ENCODE measurements at places on chromosomes 3 and 15.

DNA sequence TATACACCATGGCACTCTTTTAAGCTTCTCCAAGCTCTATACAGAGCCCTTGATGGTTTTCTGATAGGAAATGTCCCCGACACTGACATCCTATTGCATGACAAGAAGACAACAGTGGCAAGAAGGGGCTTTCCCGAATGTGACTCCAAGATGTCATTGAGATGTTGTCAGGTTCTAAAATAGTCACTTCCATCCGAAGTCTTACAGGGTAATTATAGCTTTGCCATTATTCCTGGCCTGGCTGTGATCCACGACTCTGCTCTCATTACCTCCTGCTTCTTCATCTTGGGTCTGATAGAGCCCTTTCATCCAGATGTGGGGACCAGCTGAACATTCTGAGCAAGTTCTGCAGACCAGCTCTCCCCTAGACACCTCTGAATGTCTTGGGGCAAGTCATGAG is 40.6 kb upstream of the ADAMTS9 start:
- no peak for DNase-seq

- no peak for DNase-seq
Measured at GRCh38 chr3:165983284-165983683, 146.1 kb upstream of the BCHE start.

DNA sequence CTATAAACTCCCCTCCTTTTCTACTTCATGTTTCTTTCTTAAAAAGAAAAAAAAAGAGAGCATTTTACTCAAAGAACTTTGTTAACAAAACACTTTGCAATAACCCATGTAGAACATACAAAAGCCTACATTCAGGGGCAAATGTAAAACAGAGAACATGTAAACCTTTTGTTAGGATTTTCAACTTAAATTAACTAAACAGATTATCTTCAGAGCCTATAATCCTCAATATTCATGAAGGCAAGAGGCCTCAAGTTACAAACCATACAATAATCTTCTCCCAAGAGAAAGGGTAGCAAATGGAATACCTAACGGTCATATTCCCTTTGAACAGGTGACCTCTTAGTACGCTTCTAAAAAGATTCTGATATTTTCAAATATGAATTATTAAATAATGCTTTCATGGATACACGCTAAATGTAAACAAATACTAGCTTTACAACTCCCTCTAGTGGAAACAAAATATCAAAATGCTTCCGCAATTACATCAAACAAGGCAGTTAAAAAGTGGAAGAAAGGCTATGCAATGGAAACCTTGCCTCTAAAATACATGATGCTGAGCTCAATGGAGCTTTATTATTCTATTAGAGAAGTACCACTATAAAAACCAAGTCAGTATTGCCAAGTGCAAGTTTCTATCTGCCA is 9.9 kb downstream of the CEP152 start:
- peak; percentile 64 for DNase-seq

- DNase-seq: no peak
Measured at GRCh38 chr15:78625606-78626280, 4.9 kb upstream of the CHRNA3 start.

- no peak for DNase-seq
Measured at GRCh38 chr3:43855674-43856299, 165.0 kb downstream of the ABHD5 start.

DNA sequence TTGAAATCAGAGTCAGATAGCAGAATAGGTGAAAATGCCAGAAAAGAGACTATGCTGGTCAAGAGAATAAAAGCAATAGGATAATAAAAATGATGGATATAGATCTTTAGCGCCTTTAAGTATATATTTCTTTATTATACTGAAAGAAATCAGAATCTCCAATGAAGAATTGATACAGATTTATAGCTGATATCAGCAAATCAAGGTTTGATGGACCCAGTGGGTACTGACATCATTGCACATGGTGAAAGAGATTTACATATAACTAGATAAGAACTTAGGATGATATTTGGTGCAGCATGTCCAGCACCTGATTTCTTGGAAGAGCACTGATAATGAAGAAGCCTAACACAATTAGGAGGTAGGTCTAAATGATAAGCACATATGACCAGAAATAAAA is 18.2 kb downstream of the CADM2 start:
- no peak for DNase-seq

- no peak for DNase-seq
Measured at GRCh38 chr3:134361162-134361835, 12.9 kb downstream of the AMOTL2 start.

GRCh38 chr15:66854012-66854965 is 152.3 kb downstream of the SMAD6 start:
- DNase-seq: no peak

DNA sequence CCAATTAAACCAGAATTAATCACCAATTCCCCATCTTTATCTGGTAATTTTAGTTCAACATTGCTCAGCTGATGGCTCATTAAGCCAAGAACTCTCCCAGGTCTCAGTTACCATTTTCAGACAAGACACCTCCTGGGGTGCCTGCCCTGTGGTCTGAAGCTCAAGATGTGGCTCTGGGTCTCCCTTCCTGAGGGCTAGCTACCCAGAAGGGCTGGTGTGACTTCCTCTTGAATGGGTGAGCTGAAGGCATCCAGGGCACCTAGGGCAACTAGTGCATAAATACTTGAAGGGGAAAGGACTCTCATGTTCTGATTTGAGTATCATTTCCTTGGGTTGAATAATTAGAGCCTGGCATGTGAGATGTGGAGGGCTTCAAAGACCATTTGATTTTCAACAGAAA is 6.7 kb upstream of the TM4SF1 start:
- DNase-seq: no peak

DNA sequence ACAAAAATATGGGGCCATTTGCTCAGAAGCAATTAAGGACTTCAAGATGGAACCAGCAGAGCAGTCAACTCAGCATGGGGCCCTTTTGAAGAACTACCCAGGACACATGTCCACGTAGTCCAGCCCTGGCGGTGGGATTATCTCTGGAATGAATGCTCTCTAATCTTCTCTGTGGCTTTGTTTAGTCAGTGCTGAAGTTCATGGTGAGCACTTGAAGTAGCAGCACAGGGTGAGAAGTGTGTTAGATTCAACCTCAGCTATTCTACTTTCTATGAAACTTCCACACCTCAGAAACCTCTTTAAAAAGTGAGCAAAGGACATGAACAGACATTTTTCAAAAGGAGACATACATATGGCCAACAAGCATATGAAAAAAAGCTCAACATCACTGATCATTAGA is 74.4 kb downstream of the THRB start:
- DNase-seq: no peak

DNA sequence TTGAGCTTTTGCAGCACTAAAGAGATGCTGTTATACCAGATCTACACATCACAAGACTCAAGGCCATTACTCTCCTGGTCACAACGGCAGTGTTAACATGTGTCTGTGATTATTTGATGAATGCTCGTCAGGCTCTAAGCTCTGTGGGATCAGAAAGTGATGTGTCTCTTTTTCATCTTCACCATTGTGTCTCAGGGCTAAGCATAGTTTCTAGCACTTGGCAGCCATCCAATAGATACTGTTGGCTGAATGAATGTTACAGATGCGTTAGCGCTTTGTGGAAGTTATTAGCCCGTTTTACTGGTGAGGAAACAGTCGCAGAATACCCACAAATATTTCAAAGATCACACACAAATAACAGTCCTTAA is 1.2 kb upstream of the FAM81A start:
- DNase-seq: no peak

- no peak for DNase-seq
Measured at GRCh38 chr3:128269006-128269775, 115.9 kb downstream of the EEFSEC start.

- DNase-seq: no peak
Measured at GRCh38 chr3:87696124-87697013, 362.4 kb downstream of the CGGBP1 start.

DNA sequence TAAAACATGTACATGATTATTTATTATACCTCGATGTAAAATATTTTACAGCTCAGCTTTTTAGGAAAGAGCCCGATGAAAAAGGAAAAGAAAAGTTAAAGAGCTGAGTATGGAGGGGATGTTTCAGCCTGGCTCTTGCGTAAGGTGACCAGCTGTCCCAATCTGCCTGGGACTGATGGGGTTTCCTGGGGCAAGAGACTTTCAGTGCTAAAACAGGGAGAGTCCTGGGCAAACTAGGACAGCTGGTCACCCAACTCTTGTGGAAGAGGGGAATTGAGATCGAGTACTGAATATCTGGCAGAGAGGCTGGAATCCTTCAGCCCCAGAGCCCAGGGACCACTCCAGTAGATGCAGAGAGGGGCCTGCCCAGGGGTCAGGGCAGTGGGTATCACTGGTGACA is 21.0 kb downstream of the DUOX2 start:
- DNase-seq: no peak

DNA sequence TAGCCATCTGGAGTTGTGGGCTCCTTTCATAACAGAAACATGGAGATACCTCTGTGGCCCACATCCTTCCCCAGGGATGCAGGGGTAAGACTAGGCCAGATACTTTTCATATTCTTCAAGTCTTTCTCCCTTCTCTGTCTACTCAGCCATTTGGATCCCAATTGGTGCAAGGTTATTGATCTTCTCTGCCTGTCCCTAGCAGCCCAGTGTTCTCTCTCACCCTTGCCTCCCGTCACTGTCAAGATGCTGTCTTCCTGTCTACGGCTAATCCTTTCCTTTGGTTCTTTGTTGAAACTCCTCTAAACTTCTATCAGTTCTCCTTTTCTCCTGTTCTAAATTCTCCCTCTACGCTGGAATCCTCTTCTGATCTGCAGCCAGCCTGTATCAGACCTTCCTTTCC is 51.3 kb downstream of the SENP2 start:
- no peak for DNase-seq

DNA sequence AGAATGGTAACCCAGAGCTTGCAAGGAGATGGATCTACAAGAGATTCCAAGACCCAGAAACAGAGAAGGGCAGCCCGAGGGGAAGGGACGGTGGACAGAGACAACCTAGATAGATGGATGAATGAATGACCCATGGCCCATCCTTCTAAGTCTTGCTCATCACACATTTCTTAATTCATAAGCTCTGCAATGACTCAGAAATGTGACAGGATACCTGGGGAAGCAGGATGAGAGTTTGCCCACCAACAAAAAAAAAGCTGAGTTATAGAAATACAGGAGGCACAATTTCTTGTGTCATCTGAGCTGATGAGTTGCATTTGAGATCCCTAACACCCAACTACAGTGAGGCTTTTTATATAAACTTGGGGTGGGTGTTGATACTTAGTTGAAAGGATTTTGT is 76.6 kb downstream of the CNTN3 start:
- no peak for DNase-seq

DNA sequence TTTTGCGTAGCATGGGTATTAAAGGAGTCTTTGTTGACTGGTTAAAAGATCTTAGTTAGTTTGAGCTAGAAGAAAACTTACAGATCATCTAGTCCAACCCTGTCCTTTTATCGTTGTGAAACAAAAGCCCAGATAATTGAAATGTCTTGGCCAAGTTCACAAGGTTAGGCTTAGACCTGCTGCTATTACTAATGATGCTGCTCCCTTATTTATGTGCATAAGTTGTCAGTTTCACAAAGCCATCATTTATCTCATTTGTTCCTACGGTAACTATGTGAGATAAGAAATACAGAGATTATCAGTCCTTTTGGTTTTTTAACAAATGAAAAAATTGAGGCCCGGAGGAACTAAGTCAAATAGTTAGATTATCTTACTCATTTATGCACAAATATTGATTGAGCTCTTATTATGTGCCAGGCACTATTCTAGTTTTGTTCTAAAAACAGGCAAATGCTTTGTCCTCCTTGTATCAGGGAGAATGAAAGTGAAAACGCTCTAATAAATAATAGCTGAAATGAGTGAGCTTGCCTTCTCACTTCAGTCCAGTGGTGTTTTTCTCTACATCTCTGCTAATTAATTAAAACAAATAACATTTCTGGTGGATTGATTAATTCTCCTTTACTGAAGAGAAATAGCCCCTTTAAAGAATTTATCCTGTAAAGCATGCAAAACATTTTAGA is 49.1 kb upstream of the TPRG1 start:
- no peak for DNase-seq

DNA sequence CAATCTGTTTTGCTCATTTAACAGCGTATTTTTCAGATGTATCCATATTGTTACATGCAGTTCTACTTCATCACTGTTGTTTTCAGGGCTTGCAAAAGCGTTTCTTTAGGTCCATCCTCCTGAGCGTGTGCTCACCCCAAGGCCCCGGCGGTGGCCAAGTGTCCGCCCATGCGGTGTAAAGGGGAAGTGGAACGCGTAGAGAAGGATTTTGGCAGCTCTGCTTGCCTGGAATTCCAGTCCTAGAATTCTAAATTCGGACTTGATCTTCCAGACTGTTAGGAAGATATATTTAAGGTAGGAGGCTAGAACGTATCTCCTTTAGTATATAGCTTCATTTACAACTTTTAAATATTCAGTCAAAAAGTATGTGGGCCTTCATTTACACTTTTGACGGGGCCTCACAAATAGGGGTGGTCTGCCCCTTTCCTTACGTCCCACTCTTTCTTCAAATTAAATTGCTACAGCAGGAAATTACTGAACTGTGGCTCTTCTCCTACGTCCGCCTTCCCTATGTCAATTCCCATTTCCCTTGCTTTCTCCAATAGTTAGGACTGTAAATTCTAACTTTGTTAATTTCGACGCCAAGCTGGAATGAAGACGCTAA is 609 bp upstream of the TBC1D23 start:
- no peak for DNase-seq

- DNase-seq: no peak
Measured at GRCh38 chr3:72310419-72311380, 525.8 kb upstream of the PROK2 start.

- DNase-seq: no peak
Measured at GRCh38 chr3:129035360-129036221, 25.0 kb upstream of the GP9 start.

DNA sequence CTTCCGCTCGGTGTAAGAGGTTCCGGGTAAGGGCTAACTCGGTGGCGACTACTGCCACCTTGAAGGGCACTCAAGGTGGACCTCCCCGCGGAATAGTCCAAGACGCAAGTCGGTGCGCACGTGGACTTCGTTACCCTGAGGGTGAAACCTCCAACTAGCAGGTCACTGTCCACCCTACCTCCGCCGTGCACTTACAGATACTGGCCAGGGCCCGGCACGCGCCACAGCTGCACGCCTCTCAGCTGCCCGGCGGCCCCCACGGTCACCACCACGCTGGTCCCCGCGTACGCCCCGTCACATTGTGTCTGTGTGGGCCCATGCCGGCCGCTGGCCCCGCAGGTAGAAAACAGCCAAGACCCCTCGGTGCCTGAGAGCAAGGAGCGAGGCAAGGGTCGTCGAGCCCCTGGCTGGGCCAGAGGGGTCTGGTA is 1.1 kb downstream of the LTK start:
- DNase-seq: no peak

DNA sequence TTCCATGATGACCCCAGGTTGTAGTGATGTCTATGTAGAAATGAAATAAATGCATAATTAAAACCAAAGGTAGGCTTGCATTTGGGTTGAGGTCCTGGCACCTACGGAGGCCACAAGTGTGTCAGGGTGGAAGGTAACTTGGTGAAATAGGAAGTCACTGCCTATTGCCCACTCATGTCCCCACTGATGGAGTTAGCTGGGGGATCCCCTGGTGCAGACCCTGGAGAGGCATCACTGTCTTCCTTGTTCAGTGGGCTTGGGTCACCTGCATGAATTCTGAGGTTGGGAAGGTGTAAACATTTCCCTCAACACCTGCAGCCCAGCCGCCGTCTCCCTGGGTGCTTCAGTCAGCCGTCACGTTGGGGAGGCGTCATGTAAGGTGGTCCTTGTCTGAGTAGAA is 97.1 kb downstream of the APBA2 start:
- no peak for DNase-seq
